Adrenal gland (tissue), 19 donors: ENCODE measurements at places on chromosomes 16 and 17. TPM values are rescaled to one million over a fixed set of nuclear protein-coding genes. Genes with fewer than 3 reads are reported as not detected.

Gene CYB561
- total RNA-seq = 67.5 TPM

Gene KCTD5
- 16.8 TPM for total RNA-seq

- peaks cover 6% of the 10 kb centered on the region for H3K27me3 ChIP-seq
- no peaks in the 10 kb centered on the region for H3K36me3 ChIP-seq
- DNase-seq = no peak
- H3K4me1 ChIP-seq = no peaks in the 10 kb centered on the region
- no peak overlapping the region for H3K27ac ChIP-seq
Observed at GRCh38 chr16:49019081-49019633, 262.5 kb downstream of the CBLN1 start.

GRCh38 chr16:68070249-68070730 is 14.9 kb upstream of the NFATC3 start:
- H3K27me3 ChIP-seq = no peaks in the 10 kb centered on the region
- peaks cover 40% of the 10 kb centered on the region for H3K4me1 ChIP-seq
- peak overlapping the region; percentile 13 for H3K27ac ChIP-seq
- no peaks in the 10 kb centered on the region for H3K36me3 ChIP-seq

DNA sequence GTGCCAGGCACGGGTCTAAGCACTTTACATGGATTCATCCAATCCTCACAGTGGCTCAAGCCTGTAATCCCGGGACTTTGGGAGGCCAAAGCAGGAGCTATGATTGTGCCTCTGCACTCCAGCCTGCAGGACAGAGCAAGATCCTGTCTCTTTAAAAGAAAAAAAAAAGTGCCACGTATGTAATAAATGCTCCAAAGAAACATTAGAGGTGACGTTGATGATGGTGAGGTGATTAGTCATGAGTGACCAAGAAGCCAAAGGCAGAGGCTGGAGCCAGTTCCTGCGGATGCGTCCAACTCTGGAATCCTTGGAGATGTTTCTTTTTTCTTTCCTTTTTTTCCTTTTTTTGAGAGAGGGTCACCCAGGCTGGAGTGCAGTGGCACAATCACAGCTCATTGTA is 59.4 kb upstream of the SIAH1 start:
- no peaks in the 10 kb centered on the region for H3K27me3 ChIP-seq
- no peak overlapping the region for H3K27ac ChIP-seq
- H3K36me3 ChIP-seq = no peaks in the 10 kb centered on the region
- DNase-seq = peak; percentile 58

DNA sequence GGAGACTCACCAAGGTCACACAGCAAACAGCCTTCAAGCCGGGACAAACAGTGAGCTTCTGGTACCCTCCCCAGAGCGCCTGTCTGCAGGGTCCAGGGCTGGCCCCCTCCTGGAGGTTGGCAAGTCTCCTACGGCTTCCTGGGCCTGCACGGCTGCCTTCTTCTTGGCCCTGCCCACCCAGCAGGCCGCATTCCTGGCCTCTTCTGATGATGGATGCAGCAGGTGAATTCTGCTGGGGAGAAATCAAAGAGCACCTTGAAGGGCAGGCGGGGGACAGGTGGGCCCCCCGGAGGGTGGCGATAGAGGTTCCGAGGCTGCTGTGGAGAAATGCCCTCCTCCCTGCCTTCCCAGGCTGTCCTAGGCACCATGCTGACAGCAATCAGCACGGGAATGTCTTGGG is 3.8 kb upstream of the NOS2 start:
- H3K4me1 ChIP-seq = no peaks in the 10 kb centered on the region
- no peaks in the 10 kb centered on the region for H3K36me3 ChIP-seq
- H3K27me3 ChIP-seq = no peaks in the 10 kb centered on the region
- no peak overlapping the region for H3K4me3 ChIP-seq
- H3K27ac ChIP-seq = no peak overlapping the region
- no peak for DNase-seq

- H3K36me3 ChIP-seq = no peaks in the 10 kb centered on the region
- no peak overlapping the region for H3K4me3 ChIP-seq
- H3K27me3 ChIP-seq = no peaks in the 10 kb centered on the region
- no peak overlapping the region for H3K27ac ChIP-seq
Observed at GRCh38 chr17:80668375-80669148, 123.9 kb downstream of the RPTOR start.

DNA sequence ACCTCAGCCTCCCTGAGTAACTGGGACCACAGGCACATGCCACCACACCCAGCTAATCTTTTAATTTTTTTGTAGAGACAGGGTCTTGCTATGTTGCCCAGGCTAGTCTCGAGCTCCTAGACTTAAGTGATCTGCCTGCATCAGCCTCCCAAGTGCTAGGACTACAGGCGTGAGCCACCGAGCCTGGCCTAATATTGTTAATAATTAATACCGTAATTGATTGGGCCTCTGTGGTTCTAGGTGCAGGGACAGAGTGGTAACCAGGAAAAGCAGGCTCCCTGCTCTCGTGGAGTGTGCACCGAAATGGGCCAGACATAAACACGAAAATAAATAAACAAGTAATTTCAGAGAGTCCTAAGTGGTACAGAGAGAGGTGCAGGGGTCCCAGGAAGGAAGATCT is 241.0 kb downstream of the GSG1L start:
- no peak overlapping the region for H3K27ac ChIP-seq
- H3K36me3 ChIP-seq = no peaks in the 10 kb centered on the region
- no peak for DNase-seq
- H3K4me3 ChIP-seq = no peak overlapping the region
